GM23338 (cell line): ENCODE measurements at places on chromosomes 3 and 15. TPM values are rescaled to one million over a fixed set of nuclear protein-coding genes. Genes with fewer than 3 reads are reported as not detected.

GRCh38 chr3:4355401-4356219 is 52.4 kb downstream of the SETMAR start:
- no peaks in the 10 kb centered on the region for H3K4me1 ChIP-seq
- no peak overlapping the region for H3K4me3 ChIP-seq
- no peaks in the 10 kb centered on the region for H3K27me3 ChIP-seq
- DNase-seq = no peak
- H3K27ac ChIP-seq = no peak overlapping the region
- H3K36me3 ChIP-seq = no peaks in the 10 kb centered on the region

- peaks cover 14% of the 10 kb centered on the region; the same call in 1 of the 2 replicates for H3K27me3 ChIP-seq
- no peak overlapping the region for H3K27ac ChIP-seq
- no peak overlapping the region for H3K4me3 ChIP-seq
- no peaks in the 10 kb centered on the region for H3K36me3 ChIP-seq
- H3K4me1 ChIP-seq = no peaks in the 10 kb centered on the region
Measured at GRCh38 chr3:12886736-12887135, 45.4 kb upstream of the RPL32 start.

DNA sequence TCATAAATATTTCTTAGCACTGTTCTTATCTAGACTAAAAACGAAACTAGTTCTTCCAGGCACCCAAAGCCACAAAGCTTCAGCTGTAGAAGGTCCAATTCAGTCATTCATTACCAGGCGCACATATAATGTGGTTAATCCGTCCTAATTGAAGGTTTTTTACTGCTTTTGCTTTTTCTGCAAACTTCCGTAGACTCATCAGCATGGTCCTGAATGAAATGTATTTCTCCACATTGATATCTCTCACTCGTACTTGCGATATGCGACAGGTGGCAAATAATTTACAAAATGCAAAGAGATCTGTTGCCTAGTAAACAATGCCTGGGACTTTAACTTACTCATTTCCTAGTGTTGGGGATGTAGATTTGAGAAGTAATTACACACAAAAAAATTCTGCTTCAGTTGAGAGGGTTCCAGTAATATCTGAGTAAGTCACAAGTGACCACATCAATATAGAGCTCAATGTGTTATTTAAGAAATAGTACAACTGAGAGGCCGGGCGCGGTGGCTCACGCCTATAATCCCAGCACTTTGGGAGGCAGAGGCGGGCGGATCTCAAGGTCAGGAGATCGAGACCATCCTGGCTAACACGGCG is 75.0 kb upstream of the MBNL1 start:
- H3K27me3 ChIP-seq = no peaks in the 10 kb centered on the region
- H3K4me3 ChIP-seq = no peak overlapping the region
- H3K36me3 ChIP-seq = no peaks in the 10 kb centered on the region
- no peak overlapping the region for H3K27ac ChIP-seq
- no peaks in the 10 kb centered on the region for H3K4me1 ChIP-seq
- DNase-seq = no peak

DNA sequence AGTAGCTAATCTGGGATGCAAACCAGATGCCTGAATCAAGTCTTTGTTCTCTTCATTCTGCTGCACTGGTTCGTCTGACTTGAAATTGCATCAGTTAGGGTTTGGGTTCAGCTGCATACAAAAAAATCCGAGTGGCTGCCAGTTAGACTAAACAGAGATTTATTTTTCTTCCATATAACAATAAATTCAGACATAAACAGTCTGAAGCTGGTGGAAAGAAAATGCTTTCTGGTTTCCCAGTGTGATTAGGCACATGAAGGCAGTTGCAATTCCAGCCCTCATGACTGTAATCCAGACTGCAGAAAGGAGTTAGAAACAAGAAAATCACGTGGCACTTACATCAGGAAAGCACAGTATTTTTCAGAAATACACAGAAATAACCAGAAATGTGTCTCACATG is 930.7 kb downstream of the MCTP2 start:
- no peaks in the 10 kb centered on the region for H3K36me3 ChIP-seq
- no peak overlapping the region for H3K4me3 ChIP-seq
- H3K4me1 ChIP-seq = no peaks in the 10 kb centered on the region

DNA sequence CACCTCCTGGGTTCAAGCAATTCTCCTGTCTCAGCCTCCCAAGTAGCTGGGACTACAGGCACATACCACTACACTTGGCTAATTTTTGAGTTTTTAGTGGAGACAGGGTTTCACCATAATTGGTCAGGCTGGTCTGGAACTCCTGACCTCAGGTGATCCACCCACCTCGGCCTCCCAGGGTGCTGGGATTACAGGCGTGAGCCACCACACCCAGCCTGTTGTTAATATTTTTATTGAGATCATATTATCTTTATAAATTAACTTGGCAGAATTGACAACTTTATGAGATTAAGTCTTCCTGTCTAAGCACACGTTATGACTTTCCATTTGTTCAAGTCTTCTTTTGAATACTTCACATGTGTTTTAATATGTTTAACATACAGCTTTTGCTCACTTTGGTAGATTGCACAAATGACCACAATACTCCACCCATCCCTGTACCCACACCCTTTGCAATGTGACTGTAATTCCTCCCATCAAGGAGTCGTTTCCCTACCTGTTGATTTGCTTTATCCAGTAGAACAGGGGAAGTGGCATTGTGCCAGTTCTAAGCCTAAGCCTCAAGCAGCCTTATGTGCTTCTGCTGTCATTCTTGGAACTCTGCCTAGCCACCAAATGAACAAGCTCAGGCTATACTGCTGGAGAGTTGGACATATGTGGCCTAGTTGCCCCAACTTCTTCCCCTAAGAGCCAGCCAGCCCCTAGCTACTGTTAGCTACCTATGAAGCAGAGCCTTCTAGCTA is 8.2 kb downstream of the XYLB start:
- H3K4me1 ChIP-seq = no peaks in the 10 kb centered on the region
- H3K36me3 ChIP-seq = peaks cover 5% of the 10 kb centered on the region
- no peak for DNase-seq
- H3K4me3 ChIP-seq = no peak overlapping the region

DNA sequence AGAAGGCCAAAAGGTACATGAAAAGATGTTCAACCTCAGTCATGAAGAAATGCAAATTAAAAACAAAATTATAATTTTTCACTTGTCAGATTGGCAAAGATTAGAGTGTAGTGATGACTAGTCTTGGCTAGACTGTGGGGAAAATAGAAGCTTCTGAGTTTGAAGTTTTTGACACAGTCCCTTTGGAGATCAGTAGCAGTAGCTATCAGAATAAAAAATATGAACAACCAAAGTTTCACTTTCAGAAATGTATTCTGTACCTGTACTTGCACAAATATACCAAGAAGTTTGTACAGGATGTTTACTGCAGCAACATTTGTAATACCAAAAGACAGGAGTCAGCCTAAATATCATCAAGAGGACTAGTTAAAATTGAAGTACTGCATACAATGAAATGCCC is 14.1 kb downstream of the ATP2C1 start:
- 0 out of 2 replicates have a peak, but pooled peaks cover under 1% of the 10 kb centered on the region for H3K4me1 ChIP-seq
- H3K27me3 ChIP-seq = no peaks in the 10 kb centered on the region
- no peak overlapping the region for H3K27ac ChIP-seq
- no peaks in the 10 kb centered on the region for H3K36me3 ChIP-seq

The DTX3L gene
- 6.8 TPM in 2 replicates for total RNA-seq

DNA sequence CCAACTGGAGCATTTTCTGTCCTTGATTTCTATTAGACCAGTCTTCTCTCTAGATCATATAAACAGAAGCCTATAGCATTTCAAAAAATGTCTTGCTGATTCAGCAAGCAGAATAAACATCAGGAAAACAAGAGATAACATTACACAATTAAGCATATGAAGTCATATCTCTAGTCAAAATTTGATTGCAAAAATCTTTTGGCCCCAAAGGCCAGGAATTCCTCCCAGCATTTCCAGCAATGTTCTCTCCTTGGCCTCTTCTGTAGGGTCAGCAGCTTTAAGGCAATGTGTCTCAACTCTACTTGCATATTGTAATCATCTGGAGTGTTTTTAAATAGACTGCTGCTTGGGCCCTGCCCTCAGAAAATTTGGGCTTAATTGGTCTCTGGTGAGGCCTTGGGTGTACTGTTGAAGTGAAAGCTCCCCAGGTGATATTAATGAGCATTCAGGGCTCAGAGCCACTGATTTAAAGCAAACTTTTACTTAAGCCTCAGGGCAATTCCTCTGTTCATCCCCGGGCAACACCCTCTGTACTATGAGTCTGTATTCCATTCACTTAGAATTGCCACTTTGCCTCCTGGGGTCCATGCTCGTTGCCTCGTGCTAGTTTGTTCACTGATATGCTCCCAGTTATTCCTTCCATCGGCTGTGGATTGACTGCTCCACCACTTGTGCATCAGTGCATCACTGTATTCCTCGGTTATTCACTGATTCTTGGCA is 1072.6 kb downstream of the ROBO2 start:
- H3K36me3 ChIP-seq = no peaks in the 10 kb centered on the region
- no peak overlapping the region for H3K4me3 ChIP-seq
- H3K4me1 ChIP-seq = peaks cover 15% of the 10 kb centered on the region
- no peaks in the 10 kb centered on the region for H3K27me3 ChIP-seq

The LSMEM2 gene
- total RNA-seq = 0.59 and 1.5 TPM in 2 replicates

DNA sequence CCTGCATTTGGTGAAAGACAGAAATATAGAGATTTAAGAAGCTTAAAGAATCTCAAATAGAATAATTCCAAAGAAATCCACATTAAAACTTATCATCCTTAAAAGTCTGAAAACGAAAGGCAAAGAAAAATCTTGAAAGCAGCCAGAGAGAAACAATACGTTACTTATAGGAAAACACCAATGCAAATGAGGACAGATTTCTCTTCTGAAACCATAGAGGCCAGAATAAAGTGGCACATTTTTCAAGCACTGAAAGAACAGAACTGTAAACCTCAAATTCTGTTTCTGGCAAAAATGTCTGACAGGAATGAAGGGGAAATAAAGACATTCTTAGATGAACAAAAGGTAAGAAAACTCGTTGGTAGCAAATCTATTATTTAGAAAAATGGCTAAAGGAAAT is 13.8 kb upstream of the ACTC1 start:
- H3K27me3 ChIP-seq = no peaks in the 10 kb centered on the region
- no peaks in the 10 kb centered on the region for H3K4me1 ChIP-seq
- no peak overlapping the region for H3K27ac ChIP-seq
- no peak overlapping the region for H3K4me3 ChIP-seq
- H3K36me3 ChIP-seq = no peaks in the 10 kb centered on the region

The GHSR gene
- total RNA-seq = not detected in 2 replicates

DNA sequence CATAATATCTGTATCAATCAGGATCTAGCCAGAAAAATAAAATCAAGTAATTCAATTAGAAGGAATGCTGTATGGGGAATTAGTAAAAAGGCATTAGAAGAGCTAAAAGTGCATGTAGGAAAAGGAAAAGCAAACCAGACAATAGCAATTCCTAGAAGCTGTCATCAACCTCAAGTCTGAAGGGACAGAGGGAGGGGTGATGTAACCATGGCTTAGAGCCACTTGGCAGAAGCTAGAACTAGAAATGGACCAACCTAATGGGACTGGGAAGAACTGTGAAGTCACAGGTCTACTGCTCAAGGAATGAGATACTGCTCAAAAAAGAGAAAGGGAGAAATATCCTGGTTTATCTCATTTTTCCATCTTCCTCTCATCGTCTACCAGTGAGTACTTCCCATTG is 590.7 kb upstream of the SGO1 start:
- H3K27me3 ChIP-seq = no peaks in the 10 kb centered on the region
- no peak overlapping the region for H3K27ac ChIP-seq
- H3K36me3 ChIP-seq = no peaks in the 10 kb centered on the region
- DNase-seq = no peak
- H3K4me3 ChIP-seq = no peak overlapping the region

GRCh38 chr3:162718697-162719096 is 1222.1 kb downstream of the OTOL1 start:
- H3K27me3 ChIP-seq = no peaks in the 10 kb centered on the region
- no peaks in the 10 kb centered on the region for H3K36me3 ChIP-seq
- H3K4me3 ChIP-seq = no peak overlapping the region

DNA sequence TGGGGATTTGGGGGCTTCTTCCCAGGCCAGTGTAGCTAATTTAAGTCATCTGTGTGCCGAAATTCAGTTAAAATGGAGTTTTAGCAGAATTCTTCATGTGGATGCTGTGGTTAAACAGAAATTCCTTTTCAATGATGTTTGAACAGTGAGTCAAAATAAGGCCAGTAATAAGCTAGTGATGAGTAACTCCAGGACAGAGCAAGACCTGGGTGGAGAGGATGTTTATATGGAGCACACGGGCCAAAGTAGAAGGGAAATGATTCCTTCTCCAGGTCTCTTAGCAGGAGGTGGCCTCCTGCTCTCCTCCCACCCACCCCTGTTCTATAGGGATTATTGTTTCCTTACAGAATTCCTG is 31.9 kb upstream of the UACA start:
- H3K27ac ChIP-seq = no peak overlapping the region
- no peak overlapping the region for H3K4me3 ChIP-seq
- no peaks in the 10 kb centered on the region for H3K4me1 ChIP-seq
- H3K27me3 ChIP-seq = no peaks in the 10 kb centered on the region
- no peaks in the 10 kb centered on the region for H3K36me3 ChIP-seq
- no peak for DNase-seq

- no peaks in the 10 kb centered on the region for H3K27me3 ChIP-seq
- H3K4me1 ChIP-seq = no peaks in the 10 kb centered on the region
- H3K4me3 ChIP-seq = no peak overlapping the region
- no peak overlapping the region for H3K27ac ChIP-seq
Measured at GRCh38 chr3:72222410-72222809, 437.5 kb upstream of the PROK2 start.

The CYP1A1 gene
- 0.50 and 1.4 TPM in 2 replicates for total RNA-seq

The LMCD1 gene
- total RNA-seq = 23.5 and 35.3 TPM in 2 replicates

- DNase-seq = no peak
- no peaks in the 10 kb centered on the region for H3K4me1 ChIP-seq
- H3K36me3 ChIP-seq = no peaks in the 10 kb centered on the region
- H3K27me3 ChIP-seq = no peaks in the 10 kb centered on the region
- H3K4me3 ChIP-seq = no peak overlapping the region
Measured at GRCh38 chr3:9068051-9068450, 104.8 kb upstream of the RAD18 start.

GRCh38 chr15:80061582-80061981 is 2.1 kb downstream of the ZFAND6 start:
- H3K27ac ChIP-seq = no peak overlapping the region
- H3K36me3 ChIP-seq = no peaks in the 10 kb centered on the region
- DNase-seq = no peak
- H3K4me3 ChIP-seq = peak overlapping the region; percentile 82
- no peaks in the 10 kb centered on the region for H3K27me3 ChIP-seq

- no peak overlapping the region for H3K4me3 ChIP-seq
- no peak for DNase-seq
- peaks cover 6% of the 10 kb centered on the region; the same call in 1 of the 2 replicates for H3K4me1 ChIP-seq
- H3K27ac ChIP-seq = no peak overlapping the region
- H3K27me3 ChIP-seq = no peaks in the 10 kb centered on the region
- H3K36me3 ChIP-seq = peaks cover 8% of the 10 kb centered on the region; the same call in 1 of the 2 replicates
Measured at GRCh38 chr15:70062321-70062956, 35.3 kb downstream of the TLE3 start.

GRCh38 chr3:189727898-189728297 is 96.7 kb downstream of the TP63 start:
- no peak for DNase-seq
- H3K36me3 ChIP-seq = no peaks in the 10 kb centered on the region
- no peaks in the 10 kb centered on the region for H3K27me3 ChIP-seq
- no peak overlapping the region for H3K27ac ChIP-seq

The CHRNA3 gene
- 1.3 and 2.9 TPM in 2 replicates for total RNA-seq

DNA sequence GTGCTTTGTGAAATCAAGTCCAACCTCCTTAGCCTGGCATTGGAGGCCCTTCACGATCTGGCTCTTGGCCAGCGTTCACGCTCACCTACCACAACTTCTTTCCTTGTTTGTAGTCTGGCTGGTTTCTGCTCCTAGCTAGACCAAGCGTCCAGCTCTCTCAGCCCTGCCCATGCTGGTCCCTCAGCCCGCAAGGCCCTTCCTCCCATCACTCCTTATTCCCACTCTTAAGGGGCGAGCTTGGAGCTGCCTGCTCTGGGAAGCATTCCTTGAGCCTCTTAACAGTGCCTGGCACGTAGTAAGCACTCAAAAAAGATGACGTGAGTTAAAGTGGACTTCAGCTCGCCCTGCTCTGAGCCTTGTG is 8.7 kb downstream of the SLC6A6 start:
- no peak overlapping the region for H3K27ac ChIP-seq
- no peak overlapping the region for H3K4me3 ChIP-seq
- H3K36me3 ChIP-seq = no peaks in the 10 kb centered on the region; the same call in 1 of the 2 replicates
- no peaks in the 10 kb centered on the region for H3K27me3 ChIP-seq

The ZCWPW2 gene
- not detected in 2 replicates for total RNA-seq
